ENCODE measurements at places on chromosomes 7 and 10. TPM values are rescaled to one million over a fixed set of nuclear protein-coding genes. Genes with fewer than 3 reads are reported as not detected.

DNA sequence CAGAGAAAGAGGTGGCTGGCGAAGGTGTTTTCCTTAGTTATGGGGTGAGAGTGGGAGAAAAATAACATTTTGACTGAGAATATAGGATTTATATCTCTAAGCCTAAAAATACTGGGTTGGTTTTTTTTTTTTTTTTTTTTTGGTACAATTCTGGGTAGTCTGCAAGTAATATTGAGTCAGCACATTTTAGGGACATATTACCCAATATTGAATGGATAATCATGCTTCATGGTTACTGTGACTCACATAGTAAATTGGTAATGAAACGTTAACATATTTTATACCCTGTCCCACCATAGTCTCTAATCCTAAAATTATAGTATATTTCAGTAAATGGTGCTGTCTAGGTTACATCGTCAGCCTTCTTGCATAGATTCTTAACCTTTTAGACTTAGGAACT is 91.4 kb downstream of the TPST1 start:
- no peak for DNase-seq

DNA sequence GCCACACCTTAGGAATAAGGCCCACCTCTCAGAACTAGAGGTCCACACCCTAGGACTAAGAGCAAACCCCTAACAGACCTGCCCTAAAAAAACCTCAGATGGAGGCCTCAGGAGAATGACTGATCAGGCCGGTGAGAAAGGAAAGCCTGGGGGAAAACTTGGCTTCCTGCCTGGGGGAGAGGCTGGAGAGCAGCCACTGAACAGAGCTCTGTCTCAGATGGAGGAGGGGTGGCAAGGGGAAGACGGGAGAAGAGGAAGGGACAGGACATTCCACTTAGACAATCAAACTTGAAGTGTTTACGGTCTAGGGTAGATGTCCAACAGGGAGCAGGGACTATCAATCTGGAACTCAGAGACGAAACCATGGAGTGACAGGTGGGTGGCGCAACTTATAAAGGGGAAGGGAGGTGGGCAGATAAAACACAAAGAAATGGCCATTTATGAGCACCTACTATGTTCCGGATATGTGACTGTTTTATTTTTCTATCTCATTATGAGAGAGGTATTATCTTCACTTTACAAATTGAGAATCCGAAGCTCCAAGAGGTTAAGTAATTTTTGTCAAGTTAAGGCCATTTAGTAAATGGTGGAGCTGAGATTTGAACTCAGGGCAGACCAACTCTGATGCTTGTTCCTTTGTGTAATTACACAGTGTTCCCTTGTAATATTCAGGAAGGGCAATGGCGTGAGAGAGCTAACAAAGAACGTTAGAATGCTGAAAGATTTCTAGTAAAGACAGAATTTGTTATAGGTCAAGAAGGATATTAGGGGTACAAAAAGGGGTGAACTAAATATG is 82.6 kb downstream of the DNMBP start:
- DNase-seq = no peak

DNA sequence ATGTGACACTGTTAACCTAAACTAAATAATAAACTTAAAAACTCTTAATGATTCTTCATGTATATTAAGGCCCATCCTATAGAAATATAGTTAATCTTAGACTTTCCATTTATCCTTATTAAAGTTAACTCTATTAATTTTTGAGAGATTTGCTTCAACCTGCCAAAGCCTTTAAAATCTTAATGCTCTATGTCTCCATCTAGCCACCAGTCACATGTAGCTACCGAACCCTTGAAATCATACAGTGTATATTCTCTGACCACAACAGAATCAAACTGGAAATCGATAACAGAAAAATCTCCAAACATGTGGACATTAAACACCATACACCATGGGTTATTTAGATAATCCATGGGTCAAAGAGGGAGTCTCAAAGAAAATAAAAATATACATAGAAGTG is 51.9 kb downstream of the ASZ1 start:
- DNase-seq = no peak

- no peak for DNase-seq
Measured at GRCh38 chr10:25017661-25018060, 1.2 kb downstream of the THNSL1 start.

DNA sequence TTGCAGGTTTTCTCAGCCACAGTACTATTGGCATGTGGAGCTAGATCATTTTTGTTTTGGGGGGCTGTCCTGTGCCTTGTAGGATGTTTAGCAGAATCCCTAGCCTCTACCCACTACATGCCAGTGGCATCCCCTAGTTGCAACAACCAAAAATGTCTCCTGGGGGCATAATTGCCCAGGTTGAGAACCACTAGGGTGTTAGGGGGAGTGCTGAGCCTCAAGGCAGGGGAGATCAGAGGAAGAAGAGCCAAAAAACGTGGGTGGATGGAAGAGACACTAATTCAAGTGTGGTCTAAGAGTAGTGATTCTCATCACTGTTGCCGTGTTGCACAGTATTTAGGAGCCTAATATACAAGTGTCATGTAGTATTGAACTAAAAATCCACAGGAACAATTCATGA is 31.7 kb upstream of the CCNY start:
- no peak for DNase-seq

- DNase-seq = no peak
Measured at GRCh38 chr7:132423594-132424200, 152.6 kb downstream of the PLXNA4 start.

- peak; percentile 58 for DNase-seq
Measured at GRCh38 chr7:76318488-76319353, 16.2 kb downstream of the HSPB1 start.

- DNase-seq = no peak
Measured at GRCh38 chr7:124275411-124275810, 242.5 kb upstream of the TMEM229A start.

GRCh38 chr10:119415536-119416503 is 126.7 kb downstream of the RGS10 start:
- DNase-seq = no peak

DNA sequence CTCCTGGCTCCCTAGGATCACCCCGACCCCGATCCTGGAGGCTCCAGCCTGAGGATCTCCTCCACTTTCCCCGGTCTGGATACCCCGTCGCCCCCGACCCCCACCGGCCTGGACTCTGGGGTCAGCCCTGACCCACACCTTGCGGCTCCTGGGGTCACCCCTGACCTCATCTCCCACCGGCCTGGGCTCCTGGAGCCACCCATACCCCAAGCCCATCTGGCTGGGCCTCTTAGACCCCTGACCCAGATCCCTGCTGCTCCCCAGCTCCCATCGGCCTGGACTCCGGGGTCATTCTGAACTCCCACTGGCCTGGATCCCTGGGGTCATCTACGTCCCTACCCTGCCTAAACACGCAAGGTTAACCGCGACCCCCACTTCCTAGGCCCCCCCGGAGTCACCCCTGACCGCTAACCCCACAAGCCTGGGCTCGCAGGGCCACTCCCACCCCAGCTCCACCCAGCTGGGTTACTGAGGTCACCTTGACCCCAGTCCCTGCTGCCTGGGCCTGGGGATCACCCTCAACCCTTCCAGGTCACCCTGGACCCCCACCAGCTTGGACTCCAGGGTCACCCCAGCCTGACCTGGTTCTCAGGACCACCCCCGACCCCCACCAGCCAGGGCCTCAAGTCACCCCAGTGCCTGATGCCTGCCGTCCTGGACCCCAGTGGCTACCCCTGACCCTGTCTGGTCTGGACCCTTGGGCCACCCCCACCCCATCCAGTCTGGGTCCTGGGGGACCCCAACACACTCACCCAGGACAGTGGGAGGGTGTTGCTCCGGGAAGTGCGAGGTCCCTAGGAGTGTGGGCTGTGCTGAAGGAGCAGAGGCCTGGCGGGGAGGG is 1.2 kb downstream of the FOXK1 start:
- DNase-seq = peak; percentile 46

Gene NOS3
- 2.6 TPM for total RNA-seq

Gene CYP2C19
- not detected for total RNA-seq

Gene C10orf143
- total RNA-seq = 8.2 TPM
